GM10248 (cell line): ENCODE measurements at places on chromosomes 11 and 22.

- no peak for DNase-seq
Measured at GRCh38 chr11:92830377-92831155, 138.9 kb upstream of the MTNR1B start.

- DNase-seq, result no peak
Measured at GRCh38 chr11:122681070-122681469, 25.5 kb downstream of the UBASH3B start.

DNA sequence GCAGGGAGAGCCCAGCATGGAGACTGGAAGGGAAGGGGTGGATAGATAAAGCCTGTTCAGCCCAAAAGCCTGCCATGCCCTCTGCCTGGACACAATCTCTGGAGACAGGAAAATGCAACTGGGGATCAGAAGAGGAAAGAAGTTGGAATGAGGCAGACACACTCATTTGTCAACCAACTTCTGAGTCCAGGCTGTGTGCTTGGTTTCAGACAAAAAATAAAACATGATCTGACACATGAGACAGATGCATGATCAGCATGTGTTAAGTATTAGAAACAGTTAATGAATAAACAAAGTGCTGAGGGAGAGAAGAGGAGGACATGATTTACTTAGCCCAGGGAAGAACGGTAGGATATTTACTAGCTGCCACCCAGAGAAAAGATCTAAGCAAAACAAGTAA, 839 bp downstream of the LRRN4CL start:
- no peak for DNase-seq

- peak; percentile 73 for DNase-seq
Measured at GRCh38 chr11:117144477-117145392, 648 bp downstream of the PAFAH1B2 start.

DNA sequence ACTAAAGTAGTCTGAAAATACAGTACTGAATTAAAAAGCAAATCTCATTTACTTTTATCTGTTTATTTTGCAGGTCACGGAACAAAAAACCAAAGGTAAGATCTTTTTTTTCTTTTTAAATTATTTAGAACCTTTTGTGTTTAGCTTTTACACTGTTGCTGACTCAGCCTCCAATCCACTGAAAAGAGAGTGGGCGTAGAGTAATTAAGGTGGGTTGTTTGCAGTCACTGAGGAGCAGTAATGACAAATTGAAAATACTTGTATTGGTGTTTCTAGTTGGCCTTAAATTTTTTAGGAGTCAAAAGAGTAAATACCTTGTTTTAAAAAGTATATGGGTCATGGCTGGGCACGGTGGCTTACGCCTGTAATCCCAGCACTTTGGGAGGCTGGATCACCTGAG, 73.4 kb downstream of the TNRC6B start:
- no peak for DNase-seq

- no peak for DNase-seq
Measured at GRCh38 chr11:76654298-76654851, 16.2 kb downstream of the LRRC32 start.

DNA sequence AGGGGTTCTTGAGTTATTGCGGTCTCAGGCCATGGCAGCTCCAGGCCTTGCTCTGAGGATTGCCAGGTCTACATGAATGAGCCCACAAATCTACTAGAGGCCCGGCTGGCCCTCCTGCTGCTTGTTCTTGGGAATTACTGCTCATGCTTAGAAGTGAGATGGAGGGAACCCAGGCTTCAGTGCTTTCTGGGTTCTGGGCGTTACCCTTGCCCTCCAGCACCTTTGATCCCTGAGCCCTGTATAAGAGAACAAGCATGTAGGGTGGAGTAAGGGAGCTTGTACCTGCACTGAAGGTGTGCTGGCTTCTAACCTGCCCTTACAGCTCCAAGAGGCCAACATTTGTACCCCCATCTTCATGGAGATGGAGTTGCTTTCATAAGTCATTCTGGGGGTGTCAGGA, 4.0 kb downstream of the NAA40 start:
- DNase-seq, result no peak

- no peak for DNase-seq
Measured at GRCh38 chr11:64726867-64727530, 4.0 kb upstream of the NRXN2 start.
